ENCODE measurements at places on chromosomes 7 and 10.

GRCh38 chr7:98852826-98853225, 17.0 kb downstream of the TMEM130 start:
- peak; percentile 47 for DNase-seq

- DNase-seq = no peak
Observed at GRCh38 chr7:33757563-33758165, 147.7 kb upstream of the BMPER start.

DNA sequence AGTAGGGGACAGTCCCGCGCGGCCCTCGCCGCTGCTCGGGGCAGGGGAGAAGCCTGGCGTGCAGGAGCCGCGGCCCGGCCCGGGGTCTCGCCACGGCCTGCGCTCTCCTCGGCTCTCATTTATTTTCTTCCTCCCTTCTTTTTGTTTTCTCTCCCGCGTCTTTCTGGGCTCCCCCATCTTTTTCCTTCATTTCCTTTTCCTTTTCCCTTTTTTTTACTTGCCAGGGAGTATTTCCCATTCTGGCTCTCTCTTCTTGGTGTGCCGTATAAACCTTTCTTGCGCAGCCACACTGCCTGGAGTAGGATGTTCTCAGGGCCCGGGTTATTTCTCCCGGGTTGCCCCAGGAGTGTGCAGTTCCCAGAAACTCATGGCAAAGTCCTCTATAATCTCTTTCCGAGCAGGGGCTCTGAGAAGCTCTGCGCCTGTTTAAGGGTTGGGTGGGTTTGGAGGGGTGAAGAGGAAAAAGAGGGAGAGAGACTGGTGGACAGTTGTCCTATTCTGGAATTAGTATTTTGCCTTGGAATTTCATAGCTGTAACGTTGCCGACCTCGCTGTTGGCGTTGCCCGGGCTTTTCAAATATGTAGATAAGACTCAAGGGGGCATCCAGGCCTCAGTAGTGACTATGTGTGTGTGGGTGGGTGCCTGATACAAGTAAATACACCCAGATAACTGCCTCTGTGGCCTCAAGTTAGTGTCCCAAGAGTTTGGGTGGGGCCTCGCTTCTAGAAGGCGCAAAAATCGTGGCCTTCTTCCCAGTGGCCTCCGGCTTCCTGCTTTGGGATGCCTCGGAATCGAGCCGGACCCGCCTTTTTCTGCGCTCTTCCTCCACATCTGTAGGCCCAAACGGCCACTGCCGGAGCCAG, 4.3 kb upstream of the ZNF503 start:
- no peak for DNase-seq

DNA sequence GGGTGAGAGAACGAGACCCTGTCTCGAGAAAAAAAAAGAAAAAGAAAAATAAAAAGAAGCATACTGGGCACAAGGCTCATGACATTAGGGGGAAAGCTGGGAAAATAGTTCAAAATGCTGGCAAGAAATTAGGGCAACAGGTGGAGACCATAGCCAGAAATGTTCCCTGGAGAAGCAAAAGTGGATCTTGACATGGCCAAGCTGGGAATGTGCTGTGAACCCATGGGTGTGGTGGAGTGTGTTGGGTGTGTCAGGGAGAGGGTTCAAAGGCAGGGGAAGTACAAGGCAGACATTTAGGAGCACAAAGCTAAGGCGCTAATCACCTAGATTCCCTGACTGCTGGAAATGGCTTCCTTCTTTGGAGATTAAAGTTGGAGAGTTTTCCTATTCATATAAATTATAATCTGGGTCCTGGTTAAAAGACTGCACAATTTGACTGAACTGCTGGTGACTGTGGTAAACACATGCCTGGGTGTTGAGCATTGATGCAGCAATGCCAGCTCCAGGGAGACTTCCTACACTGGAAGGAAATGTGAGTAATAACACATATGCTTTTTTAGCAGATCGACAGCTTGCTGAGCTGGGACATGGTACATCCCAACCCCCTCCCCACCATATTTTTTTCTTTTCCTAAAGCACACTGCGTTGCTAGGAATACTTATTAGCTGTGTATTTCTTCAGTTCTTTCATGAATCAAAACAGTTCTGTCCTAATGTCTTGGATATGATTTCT, 70.1 kb upstream of the ARHGAP21 start:
- no peak for DNase-seq

- no peak for DNase-seq
Observed at GRCh38 chr10:76393875-76394706, 962.7 kb downstream of the LRMDA start.

DNA sequence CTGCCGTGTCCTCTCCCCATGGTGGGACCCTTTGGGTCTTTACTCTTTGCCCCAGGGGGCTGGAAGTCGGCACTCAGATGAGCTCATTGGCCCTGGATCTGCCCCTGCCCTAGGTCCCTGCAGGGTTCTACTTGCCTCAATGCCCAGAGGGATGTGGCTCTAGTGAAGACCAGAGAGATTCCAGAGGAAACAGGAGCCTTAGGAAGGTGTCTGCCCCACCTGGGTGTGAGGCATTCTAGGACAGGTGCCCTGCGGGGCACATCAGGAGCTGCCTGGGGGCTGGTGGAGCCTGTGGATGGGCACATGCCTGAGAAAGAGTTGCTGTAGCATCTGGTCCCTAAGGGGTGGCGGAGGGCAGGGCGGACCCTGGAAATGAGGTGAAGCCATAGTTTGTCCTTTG, 128.6 kb downstream of the ADCY1 start:
- DNase-seq = no peak

- DNase-seq = no peak
Observed at GRCh38 chr10:46226900-46227558, 59.8 kb upstream of the ANTXRL start.

- no peak for DNase-seq
Observed at GRCh38 chr10:131822013-131822691, 78.7 kb upstream of the PPP2R2D start.

GRCh38 chr10:1141261-1141660, 85.1 kb downstream of the WDR37 start:
- DNase-seq = no peak

DNA sequence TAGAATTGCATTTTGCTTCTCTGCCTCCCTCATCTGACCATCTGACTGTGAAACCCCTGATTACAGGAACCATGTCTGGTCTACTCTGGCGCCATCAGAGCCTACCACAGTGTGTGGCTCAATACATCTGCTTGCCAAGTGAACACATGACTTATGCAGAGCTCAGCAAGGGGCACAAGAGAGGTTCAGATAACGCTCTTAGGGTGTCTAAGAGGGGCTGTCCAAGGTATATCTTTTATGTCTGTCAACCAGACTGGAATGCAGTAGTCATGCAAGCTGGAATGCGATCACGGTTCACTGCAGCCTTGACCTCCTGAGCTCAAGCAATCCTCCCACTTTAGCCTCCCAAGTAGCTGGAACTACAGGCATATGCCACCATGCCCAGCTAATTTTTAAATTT, 10.3 kb upstream of the RRP12 start:
- no peak for DNase-seq

GRCh38 chr10:373015-373414, 237.8 kb downstream of the ZMYND11 start:
- no peak for DNase-seq

DNA sequence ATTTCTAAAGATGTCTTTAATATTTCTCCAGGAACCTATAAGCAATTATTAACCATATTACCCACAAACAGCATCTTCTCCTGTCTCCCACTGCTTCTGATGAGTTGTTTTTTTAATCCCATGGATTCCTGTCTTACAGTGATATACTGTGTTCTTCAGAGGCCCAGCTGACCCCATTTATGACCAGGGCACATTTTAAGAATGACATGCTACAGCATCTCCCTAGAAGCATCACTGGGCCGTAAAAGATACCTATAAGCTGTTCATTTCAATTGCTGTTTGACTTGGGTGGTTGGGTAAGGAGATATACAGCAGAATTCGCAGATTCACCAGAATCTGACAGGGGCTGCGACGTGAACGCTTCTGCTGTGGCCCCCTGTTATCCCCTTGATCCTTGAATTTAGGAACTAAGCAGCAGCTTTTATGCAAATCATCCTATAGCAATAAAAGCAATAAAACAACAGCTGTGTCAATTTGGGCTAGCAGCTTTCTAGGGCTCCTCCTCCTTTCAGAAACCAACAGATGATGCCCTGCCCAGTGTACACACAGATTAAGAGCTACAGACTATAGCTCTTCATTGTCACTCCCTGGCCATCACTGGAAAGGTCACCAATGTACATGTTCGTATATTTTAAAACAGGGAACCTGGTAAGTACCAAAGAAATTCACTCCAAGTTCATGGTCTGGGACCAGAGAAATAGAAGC, 86.8 kb downstream of the CPEB3 start:
- DNase-seq = no peak

DNA sequence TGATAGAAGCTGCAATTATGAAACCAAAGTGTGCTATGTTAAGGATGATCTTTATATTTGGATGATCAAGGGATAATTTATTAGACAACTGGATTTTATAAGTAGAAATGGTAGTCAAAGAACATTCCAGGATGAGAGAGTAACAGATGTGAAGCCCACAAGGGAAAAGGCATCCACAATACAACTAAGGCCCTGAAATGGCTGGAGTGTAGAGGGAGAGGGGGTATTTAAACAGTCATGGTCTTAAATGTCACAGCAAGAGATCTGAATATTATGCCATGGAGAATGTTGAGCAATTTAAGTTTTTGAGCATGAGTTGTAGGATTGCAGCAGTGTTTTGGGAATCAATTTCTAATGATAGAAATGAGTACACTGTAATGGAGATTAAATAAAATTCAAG, 282.3 kb upstream of the DKK1 start:
- DNase-seq = no peak

Measured in GM04503 (cell line).